Pancreas (tissue), 10 donors: ENCODE measurements at places on chromosomes 12 and 14. TPM values are rescaled to one million over a fixed set of nuclear protein-coding genes. Genes with fewer than 3 reads are reported as not detected.

DNA sequence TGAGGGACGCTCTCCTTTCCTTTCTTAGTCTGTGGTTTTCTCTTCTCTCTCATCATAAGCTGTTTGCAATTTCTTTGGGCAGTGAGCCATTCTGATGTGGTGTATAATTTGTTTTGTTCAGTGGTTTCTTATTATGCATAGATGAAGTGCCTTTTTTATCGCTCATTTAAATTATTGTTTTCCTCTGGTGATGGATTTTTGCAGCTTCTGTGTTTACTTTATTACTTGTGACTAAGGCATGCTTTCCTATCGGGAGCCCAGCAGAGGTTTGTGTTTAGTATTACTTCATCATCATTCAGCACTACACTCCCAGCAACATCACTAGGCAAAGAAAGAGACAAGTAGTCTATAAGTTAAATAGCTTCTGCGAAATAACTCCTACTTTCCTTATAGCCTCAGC lies 586.6 kb upstream of the NOVA1 start:
- DNase-seq, result no peak

GRCh38 chr12:47164724-47165439 lies 85.1 kb upstream of the AMIGO2 start:
- no peak for DNase-seq

DNA sequence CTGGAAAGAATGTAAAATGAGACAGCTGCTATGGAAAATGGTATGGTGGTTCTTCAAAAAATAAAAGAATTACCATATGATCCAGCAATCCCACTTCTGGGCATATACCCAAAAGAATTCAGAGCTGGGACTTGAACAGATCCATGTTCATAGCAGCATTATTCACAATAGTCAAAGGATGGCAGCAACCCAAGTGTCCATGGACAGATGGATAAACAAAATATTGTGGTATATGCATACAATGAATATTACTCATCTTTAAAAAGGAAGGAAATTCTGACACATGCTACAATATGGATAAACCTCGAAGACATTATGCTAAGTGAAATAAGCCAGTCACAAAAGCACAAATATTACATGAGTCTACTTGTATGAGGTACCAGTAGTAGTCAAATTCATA lies 9.1 kb downstream of the RAB2B start:
- DNase-seq, result no peak

- DNase-seq, result no peak
These were observed 197.7 kb upstream of the STXBP6 start for GRCh38 chr14:25247609-25248008.

DNA sequence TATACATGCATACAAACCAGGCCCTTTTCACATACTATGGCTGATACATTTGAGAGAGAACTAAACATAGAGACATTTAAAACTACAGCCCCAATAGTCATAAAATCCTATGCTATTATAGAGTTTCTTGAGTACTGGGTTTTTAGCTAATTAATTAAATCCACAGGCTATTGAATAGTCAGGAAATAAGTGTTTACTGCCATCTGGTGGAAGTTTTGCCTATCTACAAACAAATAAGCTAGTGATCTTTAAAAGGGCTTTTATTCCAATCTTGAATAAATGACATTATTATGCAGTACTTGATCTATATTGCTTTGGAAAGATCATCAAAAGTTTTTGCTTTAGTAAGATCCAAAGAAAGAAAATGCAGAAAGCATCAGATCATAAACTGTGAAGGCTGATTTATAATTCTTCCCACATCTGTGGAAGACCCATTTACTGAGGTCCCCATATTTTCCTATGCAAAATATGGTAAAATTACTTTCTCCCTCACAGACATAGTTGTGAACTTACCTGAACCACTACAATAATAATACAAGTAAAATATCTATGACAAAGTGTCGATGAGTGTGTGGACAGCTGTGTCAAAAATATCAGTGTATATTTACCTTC lies 131.3 kb downstream of the ITPR2 start:
- DNase-seq, result no peak

DNA sequence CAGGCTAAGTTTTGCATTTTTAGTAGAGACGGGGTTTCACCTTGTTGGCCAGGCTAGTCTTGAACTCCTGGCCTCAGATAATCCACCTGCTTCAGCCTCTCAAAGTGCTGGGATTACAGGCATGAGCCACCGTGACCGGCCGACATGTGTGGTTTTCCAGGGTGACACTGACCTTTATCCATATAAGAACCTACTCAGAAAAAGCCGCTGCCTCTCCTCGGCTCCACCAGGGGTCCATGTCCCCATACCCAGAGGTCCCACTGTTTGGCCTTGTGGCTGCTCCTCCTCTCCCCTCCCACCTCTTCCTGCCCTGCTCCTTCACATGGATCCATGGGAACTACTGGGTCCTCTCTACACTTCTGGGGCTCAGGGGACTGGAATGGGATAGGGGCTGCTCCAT lies 64.6 kb downstream of the PTPN21 start:
- DNase-seq, result no peak

Gene TEX52
- total RNA-seq, result 0.19 TPM

DNA sequence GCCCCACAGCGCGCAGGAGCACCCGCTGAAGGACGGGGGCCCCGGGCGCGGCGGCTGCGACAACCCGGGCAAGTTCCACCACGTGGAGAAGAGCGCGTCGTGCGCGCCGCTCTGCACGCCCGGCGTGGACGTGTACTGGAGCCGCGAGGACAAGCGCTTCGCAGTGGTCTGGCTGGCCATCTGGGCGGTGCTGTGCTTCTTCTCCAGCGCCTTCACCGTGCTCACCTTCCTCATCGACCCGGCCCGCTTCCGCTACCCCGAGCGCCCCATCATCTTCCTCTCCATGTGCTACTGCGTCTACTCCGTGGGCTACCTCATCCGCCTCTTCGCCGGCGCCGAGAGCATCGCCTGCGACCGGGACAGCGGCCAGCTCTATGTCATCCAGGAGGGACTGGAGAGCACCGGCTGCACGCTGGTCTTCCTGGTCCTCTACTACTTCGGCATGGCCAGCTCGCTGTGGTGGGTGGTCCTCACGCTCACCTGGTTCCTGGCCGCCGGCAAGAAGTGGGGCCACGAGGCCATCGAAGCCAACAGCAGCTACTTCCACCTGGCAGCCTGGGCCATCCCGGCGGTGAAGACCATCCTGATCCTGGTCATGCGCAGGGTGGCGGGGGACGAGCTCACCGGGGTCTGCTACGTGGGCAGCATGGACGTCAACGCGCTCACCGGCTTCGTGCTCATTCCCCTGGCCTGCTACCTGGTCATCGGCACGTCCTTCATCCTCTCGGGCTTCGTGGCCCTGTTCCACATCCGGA lies 1.4 kb downstream of the FZD10 start:
- DNase-seq, result no peak
